ENCODE measurements at places on chromosomes 3 and 15. TPM values are rescaled to one million over a fixed set of nuclear protein-coding genes. Genes with fewer than 3 reads are reported as not detected.

DNAH12 gene
- total RNA-seq: under 0.01 TPM

DNA sequence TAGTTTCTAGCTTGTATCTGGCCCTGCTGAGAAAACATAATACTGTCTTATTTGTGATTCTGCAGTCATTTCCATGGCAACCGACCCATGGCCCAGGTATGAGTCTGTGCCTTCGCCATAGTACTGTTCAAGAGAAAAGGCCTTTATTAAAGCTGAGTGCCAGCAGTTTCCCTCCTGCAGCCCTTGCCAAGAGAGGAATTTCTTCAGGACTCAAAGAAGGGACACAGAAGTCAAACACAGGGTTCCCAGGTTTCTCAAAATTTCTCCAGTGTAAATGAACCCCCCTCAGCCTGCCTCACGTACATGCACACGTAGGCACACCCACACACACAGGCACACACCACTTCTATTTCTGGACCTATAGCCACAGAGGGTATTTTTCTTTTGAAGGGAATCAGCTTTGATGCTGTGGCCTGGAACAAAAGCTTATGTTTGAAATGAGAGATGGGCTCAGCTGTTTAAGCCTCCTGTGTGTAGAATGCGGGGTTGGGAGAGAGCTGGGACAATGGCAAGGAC is 269.2 kb downstream of the PDCD6IP start:
- no peaks in the 10 kb centered on the region for H3K27me3 ChIP-seq
- no peak for DNase-seq
- no peak overlapping the region for H3K27ac ChIP-seq
- H3K36me3 ChIP-seq: no peaks in the 10 kb centered on the region
- H3K4me1 ChIP-seq: no peaks in the 10 kb centered on the region

- no peak overlapping the region for H3K27ac ChIP-seq
- DNase-seq: no peak
- no peaks in the 10 kb centered on the region for H3K36me3 ChIP-seq
Observed at GRCh38 chr3:158248261-158248660, 138.4 kb downstream of the RSRC1 start.

DNA sequence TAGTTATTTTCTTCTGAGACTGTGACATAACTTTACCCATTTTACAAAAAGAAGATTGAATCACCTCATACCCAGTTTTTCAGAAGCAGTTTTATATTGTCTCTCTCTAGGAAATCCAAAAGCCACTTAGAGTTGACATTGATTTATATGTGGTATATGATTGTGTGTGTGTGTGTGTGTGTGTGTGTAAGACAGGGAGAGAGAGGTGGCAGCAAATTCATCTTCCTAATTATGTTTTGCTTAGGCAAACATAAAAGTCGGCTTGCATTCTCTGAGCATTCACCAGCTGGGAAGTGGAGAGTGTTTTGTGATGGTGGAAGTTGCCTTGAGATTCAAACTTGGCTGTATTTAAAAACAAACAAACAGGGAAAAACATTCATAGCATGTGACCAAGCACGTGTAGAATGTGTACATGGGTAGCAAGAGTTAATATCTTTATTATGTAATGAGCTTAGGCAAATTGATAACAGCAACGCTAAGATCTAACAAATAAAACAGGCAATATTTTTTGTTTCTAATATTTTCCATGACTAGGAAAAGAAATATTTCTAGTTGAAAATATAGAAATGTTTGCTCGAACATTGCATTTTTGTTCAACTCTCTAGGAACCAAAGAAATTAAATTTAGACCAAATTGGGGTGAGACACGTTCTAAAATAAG is 64.4 kb upstream of the IGF1R start:
- H3K4me3 ChIP-seq: no peak overlapping the region
- no peak for DNase-seq
- H3K27ac ChIP-seq: no peak overlapping the region
- peaks cover 1% of the 10 kb centered on the region for H3K4me1 ChIP-seq

- H3K36me3 ChIP-seq: no peaks in the 10 kb centered on the region
- no peaks in the 10 kb centered on the region for H3K4me1 ChIP-seq
- DNase-seq: no peak
- H3K27ac ChIP-seq: no peak overlapping the region
Observed at GRCh38 chr3:182331341-182331740, 462.0 kb upstream of the ATP11B start.

DNA sequence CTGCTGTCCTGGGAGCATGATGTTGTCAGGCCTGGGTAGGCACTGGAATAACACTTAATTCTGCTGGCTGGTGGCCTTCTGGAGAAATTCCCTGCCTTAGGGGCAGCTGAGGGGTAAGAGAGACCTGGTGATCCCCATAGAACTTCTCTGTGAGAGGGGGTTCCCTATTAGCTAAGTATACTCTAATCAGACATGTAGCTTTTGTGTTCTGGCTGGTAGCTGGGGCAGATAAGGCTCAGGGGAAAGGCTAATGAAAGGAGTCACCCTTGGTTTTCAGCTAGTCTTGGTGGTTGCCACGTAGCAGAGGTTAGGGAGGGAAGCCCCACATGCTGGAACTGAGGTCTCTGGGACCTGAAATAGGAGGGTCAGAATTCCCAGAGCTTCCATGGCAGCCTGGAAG is 952 bp upstream of the HDDC3 start:
- no peak for DNase-seq
- peaks cover 5% of the 10 kb centered on the region for H3K36me3 ChIP-seq
- H3K4me3 ChIP-seq: no peak overlapping the region
- no peaks in the 10 kb centered on the region for H3K27me3 ChIP-seq
- H3K27ac ChIP-seq: no peak overlapping the region

- no peaks in the 10 kb centered on the region for H3K36me3 ChIP-seq
- no peaks in the 10 kb centered on the region for H3K4me1 ChIP-seq
- H3K27me3 ChIP-seq: peaks cover 46% of the 10 kb centered on the region
- DNase-seq: no peak
- peak overlapping the region; percentile 50 for H3K4me3 ChIP-seq
Observed at GRCh38 chr15:68843425-68844311, 23.0 kb upstream of the ANP32A start.

- peaks cover 6% of the 10 kb centered on the region for H3K27me3 ChIP-seq
- no peak overlapping the region for H3K27ac ChIP-seq
- no peaks in the 10 kb centered on the region for H3K36me3 ChIP-seq
- no peak for DNase-seq
- no peaks in the 10 kb centered on the region for H3K4me1 ChIP-seq
- H3K4me3 ChIP-seq: no peak overlapping the region
Observed at GRCh38 chr3:23111797-23112196, 91.3 kb upstream of the UBE2E2 start.

ZNF860 gene
- total RNA-seq: 0.56 TPM

- DNase-seq: no peak
- peak overlapping the region; percentile 75 for H3K4me3 ChIP-seq
Observed at GRCh38 chr3:170869239-170869590, 780 bp downstream of the RPL22L1 start.

- H3K36me3 ChIP-seq: peaks cover 10% of the 10 kb centered on the region
- no peaks in the 10 kb centered on the region for H3K4me1 ChIP-seq
- no peak overlapping the region for H3K4me3 ChIP-seq
- no peak for DNase-seq
- no peaks in the 10 kb centered on the region for H3K27me3 ChIP-seq
Observed at GRCh38 chr3:119902061-119902460, 120.2 kb downstream of the NR1I2 start.

STIMATE gene
- total RNA-seq: 7.5 TPM

DNA sequence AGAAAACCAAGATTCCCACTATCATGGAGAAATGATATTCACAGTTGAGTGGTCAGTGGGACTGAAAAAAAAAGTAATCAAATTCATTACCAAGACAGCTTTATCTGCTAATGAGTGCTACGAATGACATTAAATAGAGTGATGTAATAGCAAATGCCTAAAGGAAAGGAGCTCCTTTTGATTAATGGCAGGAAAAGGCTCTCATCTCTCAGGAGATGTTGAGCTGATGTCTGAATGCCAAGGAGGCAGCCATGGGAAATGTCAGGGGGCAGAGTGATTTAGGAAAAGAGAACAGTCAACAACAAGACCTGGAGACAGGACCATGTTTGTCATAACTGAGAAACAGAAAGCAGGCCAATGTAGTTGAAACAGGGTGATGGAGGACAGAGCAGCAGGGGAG is 96.7 kb upstream of the SNTN start:
- H3K4me1 ChIP-seq: no peaks in the 10 kb centered on the region
- no peak overlapping the region for H3K27ac ChIP-seq
- no peaks in the 10 kb centered on the region for H3K36me3 ChIP-seq
- no peaks in the 10 kb centered on the region for H3K27me3 ChIP-seq
- DNase-seq: no peak

TRH gene
- total RNA-seq: not detected

GRCh38 chr15:85583923-85584390 is 203.6 kb downstream of the AKAP13 start:
- H3K4me1 ChIP-seq: peaks cover 11% of the 10 kb centered on the region
- H3K27ac ChIP-seq: no peak overlapping the region
- H3K36me3 ChIP-seq: peaks cover 25% of the 10 kb centered on the region
- no peaks in the 10 kb centered on the region for H3K27me3 ChIP-seq

DNA sequence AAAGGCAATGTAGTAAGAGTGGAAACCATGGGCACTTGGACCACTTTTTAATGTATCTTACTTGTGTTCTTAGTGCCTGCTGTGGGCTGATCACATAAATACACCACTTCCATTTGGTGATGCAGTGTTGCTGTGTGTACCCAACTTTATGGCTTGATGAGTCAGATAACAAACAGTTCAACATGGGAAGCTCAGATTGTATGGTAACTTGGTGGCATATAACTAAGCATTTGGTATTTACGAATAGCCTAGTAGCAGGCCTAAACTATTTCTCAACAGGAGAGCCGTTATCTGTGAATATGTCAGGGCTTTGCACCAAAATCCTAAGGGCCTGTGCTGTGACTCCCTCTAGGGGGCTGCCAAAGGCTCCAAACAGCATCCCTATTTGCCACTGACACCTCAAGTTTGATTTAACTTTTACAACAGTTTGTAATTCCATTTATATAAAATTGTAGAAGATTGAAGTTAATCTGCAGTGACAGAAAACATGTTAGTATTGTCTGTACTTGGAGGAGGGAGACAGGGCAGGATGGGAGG is 640.4 kb upstream of the CADM2 start:
- no peaks in the 10 kb centered on the region for H3K27me3 ChIP-seq
- H3K27ac ChIP-seq: no peak overlapping the region
- no peaks in the 10 kb centered on the region for H3K36me3 ChIP-seq

- H3K36me3 ChIP-seq: no peaks in the 10 kb centered on the region
- peaks cover 7% of the 10 kb centered on the region for H3K27me3 ChIP-seq
- H3K4me1 ChIP-seq: peaks cover 2% of the 10 kb centered on the region
- DNase-seq: no peak
Observed at GRCh38 chr15:98526094-98526493, 122.2 kb upstream of the IGF1R start.

DNA sequence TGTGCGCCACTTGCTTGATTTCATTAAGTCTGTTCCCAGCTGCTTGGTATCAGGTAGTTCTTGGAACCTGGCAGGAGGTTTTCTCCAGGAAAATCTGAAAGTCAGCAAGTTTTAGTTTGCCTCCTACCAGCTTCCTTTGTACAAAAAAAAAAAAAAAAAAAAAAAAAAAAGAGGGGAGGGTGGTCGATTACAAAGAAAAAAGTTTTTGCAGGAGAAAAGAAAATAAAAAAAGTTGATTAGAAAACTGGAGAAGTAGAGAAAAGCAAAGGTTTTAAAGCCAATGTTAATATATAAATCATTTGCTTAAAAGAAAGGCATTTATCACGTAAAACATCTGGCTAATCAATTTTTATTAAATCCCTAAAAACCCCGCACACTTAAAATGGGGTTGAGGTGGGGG is 5.9 kb downstream of the EPHA3 start:
- no peak overlapping the region for H3K27ac ChIP-seq
- H3K36me3 ChIP-seq: no peaks in the 10 kb centered on the region
- H3K27me3 ChIP-seq: no peaks in the 10 kb centered on the region
- no peaks in the 10 kb centered on the region for H3K4me1 ChIP-seq

BLM gene
- 6.5 TPM for total RNA-seq
